SJCRH30 (cell line): ENCODE measurements at places on chromosomes 1 and 21. TPM values are rescaled to one million over a fixed set of nuclear protein-coding genes. Genes with fewer than 3 reads are reported as not detected.

DNA sequence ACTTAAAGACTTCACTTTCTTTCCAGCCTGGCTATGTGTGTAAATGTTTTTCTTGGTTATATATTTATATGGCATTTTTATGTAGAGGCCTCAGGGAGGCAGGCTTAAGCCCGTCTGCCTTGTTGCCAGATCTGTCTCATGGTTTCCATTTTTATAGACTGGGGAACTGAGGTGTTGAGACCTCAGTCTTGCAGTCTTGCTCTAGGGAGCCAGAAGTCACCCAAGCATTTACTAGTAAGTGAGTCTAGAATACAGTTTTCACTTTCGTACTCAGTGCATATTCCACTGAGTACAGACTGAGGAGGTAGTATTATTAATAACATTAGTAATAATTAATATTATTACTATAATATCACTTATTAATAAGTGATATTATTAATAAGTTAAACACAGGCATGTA, 161.4 kb downstream of the UCK2 start:
- no peaks in the 10 kb centered on the region for H3K4me1 ChIP-seq
- no peak for DNase-seq
- no peaks in the 10 kb centered on the region for H3K27me3 ChIP-seq
- H3K36me3 ChIP-seq, result no peaks in the 10 kb centered on the region

GRCh38 chr1:232622378-232622777, 7.6 kb downstream of the SIPA1L2 start:
- H3K36me3 ChIP-seq, result no peaks in the 10 kb centered on the region
- no peak overlapping the region for H3K27ac ChIP-seq
- DNase-seq, result no peak

- no peaks in the 10 kb centered on the region for H3K36me3 ChIP-seq
- no peak overlapping the region for H3K4me3 ChIP-seq
- H3K27ac ChIP-seq, result no peak overlapping the region
- no peaks in the 10 kb centered on the region; the same call in 1 of the 2 replicates for H3K27me3 ChIP-seq
- peaks cover 20% of the 10 kb centered on the region for H3K4me1 ChIP-seq
These were observed 57.4 kb downstream of the SLC9A1 start for GRCh38 chr1:27097484-27097917.

DNA sequence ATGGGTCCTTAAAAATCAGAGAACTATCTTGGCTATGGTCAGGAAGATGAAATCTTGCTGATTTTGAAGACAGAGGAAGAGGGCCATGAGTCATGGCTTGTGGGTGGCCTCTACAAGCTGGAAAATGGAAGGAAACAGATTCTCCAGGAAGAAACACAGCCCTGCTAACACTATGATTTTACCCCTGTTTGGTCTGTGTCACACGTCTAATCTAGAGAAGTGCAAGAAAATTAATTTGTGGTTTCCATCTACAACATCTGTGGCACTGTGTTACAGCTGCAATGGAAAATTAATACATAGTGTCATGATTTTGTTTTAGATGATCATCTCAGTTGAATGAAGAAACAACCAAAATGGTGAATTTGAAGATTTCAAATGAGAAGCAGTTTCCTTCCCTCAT, 288.7 kb upstream of the NRIP1 start:
- no peaks in the 10 kb centered on the region for H3K27me3 ChIP-seq
- no peaks in the 10 kb centered on the region for H3K36me3 ChIP-seq
- no peaks in the 10 kb centered on the region for H3K4me1 ChIP-seq
- no peak overlapping the region for H3K27ac ChIP-seq

- H3K4me1 ChIP-seq, result no peaks in the 10 kb centered on the region
- no peak overlapping the region for H3K27ac ChIP-seq
- no peak for DNase-seq
- H3K4me3 ChIP-seq, result no peak overlapping the region
These were observed 25.9 kb downstream of the IVNS1ABP start for GRCh38 chr1:185291159-185291558.

- no peak for DNase-seq
- no peaks in the 10 kb centered on the region for H3K36me3 ChIP-seq
- no peaks in the 10 kb centered on the region for H3K27me3 ChIP-seq
- peaks cover 3% of the 10 kb centered on the region; the same call in 1 of the 2 replicates for H3K4me1 ChIP-seq
- H3K27ac ChIP-seq, result no peak overlapping the region
These were observed 151.9 kb downstream of the CASZ1 start for GRCh38 chr1:10644307-10645128.

DNA sequence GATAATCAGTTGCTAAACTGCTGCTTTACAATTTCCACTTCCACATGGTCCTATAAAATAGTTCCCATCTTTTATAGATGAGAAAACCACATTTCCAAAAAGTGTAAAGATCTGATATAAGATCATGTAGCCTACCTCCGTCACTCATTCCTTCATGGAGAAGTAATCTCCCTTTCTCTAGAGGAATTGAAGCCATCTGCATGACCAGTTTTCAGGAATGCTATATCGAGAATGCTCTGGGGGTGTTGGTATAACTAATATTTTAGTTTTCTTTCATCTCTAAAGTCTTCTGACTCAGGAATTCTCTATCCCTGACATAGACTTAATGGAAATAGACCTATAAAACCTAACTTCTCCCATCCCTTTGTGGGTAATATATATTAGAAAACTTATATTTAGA, 173.0 kb upstream of the UBE2U start:
- no peaks in the 10 kb centered on the region for H3K36me3 ChIP-seq
- no peaks in the 10 kb centered on the region for H3K27me3 ChIP-seq
- no peak overlapping the region for H3K4me3 ChIP-seq
- no peaks in the 10 kb centered on the region for H3K4me1 ChIP-seq
- H3K27ac ChIP-seq, result no peak overlapping the region

- H3K4me3 ChIP-seq, result no peak overlapping the region
- DNase-seq, result no peak
- H3K27me3 ChIP-seq, result no peaks in the 10 kb centered on the region
These were observed 1.9 kb downstream of the IGSF8 start for GRCh38 chr1:160096274-160097116.

- no peak overlapping the region for H3K27ac ChIP-seq
- H3K36me3 ChIP-seq, result peaks cover 45% of the 10 kb centered on the region
- H3K27me3 ChIP-seq, result no peaks in the 10 kb centered on the region
- H3K4me3 ChIP-seq, result no peak overlapping the region
- 0 out of 2 replicates have a peak, but pooled peaks cover 3% of the 10 kb centered on the region for H3K4me1 ChIP-seq
- no peak for DNase-seq
These were observed 5.1 kb downstream of the LMO4 start for GRCh38 chr1:87333692-87334347.

The MCOLN2 gene
- total RNA-seq, result 1.6 and 2.4 TPM in 2 replicates

The SLC44A5 gene
- total RNA-seq, result 0.33 and 0.47 TPM in 2 replicates

The RGS1 gene
- total RNA-seq, result not detected in 2 replicates

The ST6GALNAC3 gene
- 4.8 and 6.4 TPM in 2 replicates for total RNA-seq

The OR2L5 gene
- total RNA-seq, result not detected in 2 replicates

The MKNK1 gene
- total RNA-seq, result 25.1 and 26.7 TPM in 2 replicates
